Occipital lobe (tissue), 3 donors: ENCODE measurements at places on chromosomes 11 and 22. TPM values are rescaled to one million over a fixed set of nuclear protein-coding genes. Genes with fewer than 3 reads are reported as not detected.

- no peak for DNase-seq
Observed at GRCh38 chr11:45423475-45424120, 137.5 kb upstream of the SYT13 start.

- DNase-seq, result no peak
Observed at GRCh38 chr11:96063053-96063452, 139.1 kb upstream of the MTMR2 start.

- no peak for DNase-seq
Observed at GRCh38 chr22:49132009-49132408, 695.7 kb downstream of the BRD1 start.

GRCh38 chr22:20128902-20129746, 2.5 kb upstream of the ZDHHC8 start:
- DNase-seq, result no peak

DNA sequence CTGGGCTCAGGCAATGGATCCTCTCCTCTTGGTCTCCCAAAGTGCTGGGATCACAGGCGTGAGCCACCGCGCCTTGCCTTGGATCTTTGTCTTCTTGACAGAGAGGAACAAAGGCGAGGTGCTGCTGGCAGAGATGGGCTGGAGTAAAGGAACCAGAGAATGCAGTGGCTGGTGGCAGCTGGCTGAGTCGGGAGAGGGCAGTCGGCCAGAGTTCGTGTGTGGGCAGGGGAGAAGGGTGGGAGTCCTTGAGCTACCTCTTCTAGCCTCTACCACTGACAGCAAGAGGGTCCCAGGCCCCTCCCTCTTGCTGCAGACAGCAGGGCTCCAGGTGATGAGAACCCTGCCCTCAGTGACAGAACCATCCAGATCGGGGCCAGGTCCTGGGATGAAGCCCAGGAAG, 86.2 kb upstream of the LINC01488 start:
- DNase-seq, result no peak

GRCh38 chr11:122879785-122880184, 2.8 kb upstream of the JHY start:
- DNase-seq, result no peak

TBX10 gene
- not detected for total RNA-seq

RASL10A gene
- total RNA-seq, result 15.0 TPM

LRRC74B gene
- total RNA-seq, result not detected

GRAMD1B gene
- 59.9 TPM for total RNA-seq
